Posterior vena cava (tissue), 2 donors: ENCODE measurements at places on chromosomes 7 and 10. TPM values are rescaled to one million over a fixed set of nuclear protein-coding genes. Genes with fewer than 3 reads are reported as not detected.

TMEM176A gene
- 70.7 TPM for total RNA-seq

PRRT4 gene
- 0.43 TPM for total RNA-seq

PHKG1 gene
- total RNA-seq = 3.7 TPM

ZNF804B gene
- not detected for total RNA-seq

TMEM236 gene
- 1.0 TPM for total RNA-seq

TAS2R4 gene
- total RNA-seq = 1.3 TPM

HMX3 gene
- total RNA-seq = not detected

TAS2R38 gene
- not detected for total RNA-seq

PPIF gene
- 23.9 TPM for total RNA-seq

AGMO gene
- total RNA-seq = 1.9 TPM

AKR1C8 gene
- not detected for total RNA-seq

CPN1 gene
- not detected for total RNA-seq

GRCh38 chr7:117673839-117674238 lies 194.0 kb downstream of the CFTR start:
- DNase-seq = no peak

- DNase-seq = no peak
Observed at GRCh38 chr10:23016636-23017035, 78.7 kb upstream of the MSRB2 start.

DNA sequence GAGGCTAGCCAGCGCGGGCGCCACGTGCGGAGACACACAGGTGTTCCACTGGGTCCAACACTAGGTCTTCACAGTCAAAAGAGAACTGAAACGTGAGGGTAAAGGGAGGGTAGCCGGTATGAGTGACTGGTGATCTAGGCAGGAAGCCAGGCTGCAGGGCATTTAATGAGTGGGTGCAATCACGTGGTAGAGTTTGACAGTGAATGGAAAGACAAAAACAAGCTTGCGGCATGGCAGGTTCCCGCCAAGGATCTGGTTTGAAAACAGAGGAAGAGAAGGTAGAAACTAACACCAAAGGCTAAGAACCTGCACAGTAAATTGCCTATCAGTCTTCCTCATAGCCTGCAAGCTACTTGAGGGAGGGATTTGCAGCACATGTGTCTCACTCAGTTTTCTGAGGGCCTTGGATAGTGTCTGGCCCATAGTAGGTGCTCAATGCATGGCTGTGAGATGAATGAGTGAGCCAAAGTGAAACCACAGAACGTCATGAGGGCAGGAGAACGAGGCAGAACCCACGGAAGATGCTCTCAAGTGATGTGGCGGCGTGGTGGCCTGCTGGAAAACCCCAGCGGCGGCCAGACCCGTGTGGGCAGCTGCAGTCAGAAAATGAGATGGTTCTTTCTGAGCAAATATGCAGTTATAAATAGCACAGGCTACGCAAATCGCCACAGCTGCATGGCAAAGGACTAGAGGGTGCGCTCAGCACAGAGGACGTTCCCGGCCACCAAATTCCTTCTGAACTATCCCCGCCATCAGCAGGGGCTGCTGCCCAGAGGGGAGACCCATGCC lies 183.6 kb upstream of the NFE2L3 start:
- no peak for DNase-seq

- DNase-seq = no peak
Observed at GRCh38 chr10:54650547-54650946, 150.5 kb downstream of the PCDH15 start.

GRCh38 chr7:114930107-114930661 lies 8.3 kb downstream of the MDFIC start:
- DNase-seq = no peak

DNA sequence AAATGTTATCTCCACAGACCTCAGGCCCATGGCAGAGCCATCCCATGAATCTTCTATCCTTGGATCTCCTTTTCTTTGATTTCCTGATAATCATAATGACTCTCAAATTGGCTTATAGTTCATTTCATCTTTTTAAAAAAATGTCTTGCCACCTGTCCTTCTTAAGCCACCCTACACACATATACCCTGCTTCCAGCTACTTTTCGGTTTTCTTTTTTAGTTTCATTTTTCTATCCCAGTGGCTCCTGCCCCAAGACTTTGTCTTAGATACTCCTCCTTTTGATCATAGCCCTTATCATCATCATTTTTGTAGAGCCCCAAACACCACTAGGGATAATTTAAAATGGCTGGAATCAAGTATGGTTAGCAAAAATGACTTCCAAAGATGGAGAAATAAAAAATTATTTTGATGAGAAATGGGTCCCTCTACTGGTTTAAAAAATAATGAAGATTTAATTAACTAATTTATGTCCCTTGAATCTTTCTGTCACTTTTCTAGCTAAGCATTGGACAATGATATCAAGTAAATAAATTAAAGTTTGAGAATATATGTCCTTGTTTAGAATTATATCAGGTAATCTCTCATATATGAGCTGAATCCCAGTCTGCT lies 277.3 kb upstream of the SEMA3D start:
- no peak for DNase-seq

DNA sequence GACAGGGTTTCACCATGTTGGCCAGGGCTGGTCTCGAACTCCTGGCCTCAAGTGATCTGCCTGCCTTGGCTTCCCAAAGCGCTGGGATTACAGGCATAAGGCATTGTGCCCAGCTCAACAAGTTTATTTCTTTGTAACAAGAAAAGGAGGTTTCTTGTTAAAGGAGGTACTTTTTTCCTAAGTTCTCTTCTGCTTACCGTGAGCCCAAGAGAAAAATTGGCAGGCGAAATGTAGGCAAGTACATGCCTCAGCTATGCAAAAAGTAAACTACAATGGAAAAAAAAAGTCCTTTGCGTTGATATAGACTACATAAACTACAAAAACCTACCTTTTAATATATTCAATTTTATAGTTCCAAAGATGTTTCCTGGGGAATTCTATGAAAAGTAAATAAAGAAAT lies 122.6 kb downstream of the DKK1 start:
- DNase-seq = no peak

DNA sequence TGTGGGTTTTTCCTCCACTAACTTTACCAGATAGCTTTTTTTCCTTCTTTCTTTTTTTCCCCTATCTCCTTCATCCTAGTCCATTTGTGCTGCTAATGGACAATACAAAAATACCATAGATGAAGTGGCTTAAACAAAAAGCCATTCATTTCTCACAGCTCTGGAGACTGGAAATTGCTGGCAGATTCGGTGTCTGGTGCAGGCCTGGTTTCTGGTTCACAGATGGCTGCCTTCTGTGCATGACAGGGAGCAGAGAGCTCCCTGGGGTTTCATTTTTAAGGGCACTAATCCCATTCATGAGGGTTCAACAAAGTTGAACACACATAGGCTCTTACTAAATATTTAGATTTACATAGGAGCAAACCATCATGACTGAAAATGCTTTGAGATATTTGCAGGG lies 467.4 kb downstream of the TYW1 start:
- DNase-seq = no peak

GRCh38 chr10:70492786-70493659 lies 14.5 kb downstream of the PALD1 start:
- no peak for DNase-seq
